Kidney (tissue), 22 donors: ENCODE measurements at places on chromosomes 6 and 20. TPM values are rescaled to one million over a fixed set of nuclear protein-coding genes. Genes with fewer than 3 reads are reported as not detected.

GRCh38 chr20:1971893-1972586 lies 21.8 kb downstream of the PDYN start:
- no peak overlapping the region for H3K4me3 ChIP-seq
- H3K4me1 ChIP-seq = no peaks in the 10 kb centered on the region
- no peak for DNase-seq
- no peak overlapping the region for H3K27ac ChIP-seq

GRCh38 chr6:16333580-16333979 lies 95.2 kb downstream of the GMPR start:
- no peak overlapping the region for H3K4me3 ChIP-seq
- no peak overlapping the region for H3K27ac ChIP-seq
- no peaks in the 10 kb centered on the region for H3K36me3 ChIP-seq
- no peaks in the 10 kb centered on the region for H3K27me3 ChIP-seq

DNA sequence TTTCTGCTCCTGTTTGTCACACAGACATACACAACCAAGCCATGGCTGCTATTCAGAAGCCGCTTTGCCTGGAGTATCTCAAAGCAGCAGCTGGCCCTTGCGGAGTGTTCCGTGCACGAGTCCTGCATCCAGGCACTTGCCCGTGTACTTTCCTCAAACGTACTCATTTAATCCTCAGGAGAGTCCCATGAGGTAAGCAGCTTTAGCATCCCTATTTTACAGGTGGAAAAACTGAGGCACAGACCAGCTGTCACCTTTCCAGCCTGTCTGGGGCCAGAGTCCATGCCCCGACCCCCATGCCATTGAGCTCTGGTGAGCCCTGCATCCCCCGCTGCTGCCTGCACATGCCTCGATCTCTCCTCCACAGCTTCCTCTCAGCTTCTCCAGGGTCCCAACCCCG lies 130.0 kb downstream of the ERMARD start:
- DNase-seq = no peak
- no peaks in the 10 kb centered on the region for H3K4me1 ChIP-seq
- H3K36me3 ChIP-seq = no peaks in the 10 kb centered on the region
- no peaks in the 10 kb centered on the region for H3K27me3 ChIP-seq
- no peak overlapping the region for H3K27ac ChIP-seq

DNA sequence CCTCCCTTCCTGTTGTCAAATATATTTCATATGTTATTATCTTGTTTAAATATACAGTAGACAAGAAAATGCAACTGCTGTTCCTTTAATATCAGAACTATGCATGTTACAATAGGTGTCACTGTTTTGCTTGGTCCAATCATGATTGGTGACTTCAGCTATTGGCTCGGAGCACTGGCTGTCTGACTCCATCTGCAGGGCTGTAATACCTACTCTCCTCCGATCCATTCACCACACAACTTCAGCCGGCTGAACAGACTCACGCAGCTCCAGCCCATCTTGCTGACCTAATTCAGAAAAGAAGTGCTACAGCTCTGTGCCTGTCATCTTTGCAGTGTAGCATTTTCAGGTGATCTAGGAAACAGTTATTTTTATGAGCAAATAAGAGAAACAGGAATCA lies at the start of gene BTBD3:
BTBD3 (plus strand) TSS at position 231 of the 400 bp plus-strand sequence. CDS start 383 bp downstream, outside the sequence.
- H3K27me3 ChIP-seq = no peaks in the 10 kb centered on the region
- no peak for DNase-seq
- no peaks in the 10 kb centered on the region for H3K4me1 ChIP-seq
- no peak within 1 kb of the TSS for H3K27ac ChIP-seq
- H3K36me3 ChIP-seq = peaks cover 3% of the 10 kb centered on the region
- peak within 1 kb of the TSS; percentile 50 for H3K4me3 ChIP-seq

DNA sequence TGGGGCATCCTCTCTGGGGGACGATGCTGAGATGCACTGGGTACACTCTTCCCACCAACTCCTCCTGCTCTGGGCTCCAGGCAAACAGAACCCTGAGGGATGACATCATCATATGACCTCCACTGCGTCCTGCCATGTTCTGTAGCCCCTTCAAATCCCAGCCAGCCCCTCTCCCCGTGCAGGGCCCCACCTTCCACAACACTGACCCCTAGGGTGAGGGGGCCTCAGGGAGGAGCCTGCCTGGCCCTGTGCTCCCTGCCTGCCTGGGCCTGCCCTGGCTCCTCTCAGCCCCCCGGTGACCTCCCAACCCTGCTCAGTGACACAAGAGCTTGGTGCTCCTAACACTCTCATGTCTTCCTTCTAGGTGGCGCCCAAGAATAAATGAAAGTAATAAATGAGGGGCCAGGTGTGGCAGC lies 9.6 kb upstream of the SPDEF start:
- no peaks in the 10 kb centered on the region for H3K4me1 ChIP-seq
- H3K27ac ChIP-seq = no peak overlapping the region
- no peaks in the 10 kb centered on the region for H3K36me3 ChIP-seq
- no peaks in the 10 kb centered on the region for H3K27me3 ChIP-seq

DNA sequence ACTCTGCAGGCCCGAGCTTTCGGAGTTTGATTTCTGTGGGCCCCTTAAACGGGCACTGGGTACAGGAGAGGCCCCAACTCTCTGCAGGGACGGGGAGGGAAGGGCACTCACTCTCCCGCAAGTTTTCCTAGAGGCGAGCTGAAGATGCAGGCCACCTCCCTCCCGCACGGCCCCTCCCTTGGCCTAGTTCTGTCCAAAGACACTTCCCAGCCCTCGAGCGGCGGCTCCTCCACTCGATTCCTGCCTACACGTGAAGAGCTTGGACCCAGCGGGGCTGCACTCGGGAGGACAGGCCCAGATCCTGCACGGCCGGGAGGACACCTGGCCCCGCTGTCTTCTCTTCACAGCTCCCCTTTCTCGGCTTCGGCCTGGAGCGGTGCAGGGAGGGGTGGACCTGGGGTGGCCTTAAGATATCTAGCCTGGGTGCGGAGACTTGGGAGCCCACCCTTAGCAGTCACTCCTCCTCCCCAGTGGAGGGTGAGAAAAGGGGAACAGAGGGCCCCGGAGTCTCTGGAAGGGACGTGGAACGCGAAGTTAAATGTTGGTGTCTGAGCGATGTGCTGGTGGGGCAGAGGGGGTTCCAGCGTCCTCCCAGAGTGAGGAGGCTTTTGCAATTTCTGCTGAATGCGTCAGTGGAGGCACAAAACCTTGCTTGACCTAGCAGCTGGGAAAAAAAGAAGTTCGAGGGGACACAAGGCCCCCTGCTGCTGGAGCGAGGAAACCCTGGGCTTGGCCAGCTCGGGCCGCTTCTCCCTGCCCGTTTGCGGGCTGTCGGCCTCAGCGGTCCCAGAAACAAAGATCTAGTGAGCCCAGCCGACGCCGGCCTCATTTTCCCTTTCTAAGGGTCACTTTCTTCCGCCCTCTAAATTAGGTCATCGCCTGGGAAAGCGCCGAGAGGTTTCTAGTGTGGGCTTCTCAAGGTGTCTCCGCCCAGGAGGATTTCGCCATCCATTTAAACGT lies 4.9 kb downstream of the OLIG3 start:
- H3K27me3 ChIP-seq = peaks cover 85% of the 10 kb centered on the region
- DNase-seq = peak; percentile 72
- no peak overlapping the region for H3K27ac ChIP-seq
- H3K4me3 ChIP-seq = no peak overlapping the region

GRCh38 chr6:3758842-3759144 lies 7.3 kb upstream of the PXDC1 start:
- H3K27ac ChIP-seq = no peak overlapping the region
- H3K4me3 ChIP-seq = no peak overlapping the region
- H3K27me3 ChIP-seq = no peaks in the 10 kb centered on the region
- H3K4me1 ChIP-seq = no peaks in the 10 kb centered on the region
- no peaks in the 10 kb centered on the region for H3K36me3 ChIP-seq

DNA sequence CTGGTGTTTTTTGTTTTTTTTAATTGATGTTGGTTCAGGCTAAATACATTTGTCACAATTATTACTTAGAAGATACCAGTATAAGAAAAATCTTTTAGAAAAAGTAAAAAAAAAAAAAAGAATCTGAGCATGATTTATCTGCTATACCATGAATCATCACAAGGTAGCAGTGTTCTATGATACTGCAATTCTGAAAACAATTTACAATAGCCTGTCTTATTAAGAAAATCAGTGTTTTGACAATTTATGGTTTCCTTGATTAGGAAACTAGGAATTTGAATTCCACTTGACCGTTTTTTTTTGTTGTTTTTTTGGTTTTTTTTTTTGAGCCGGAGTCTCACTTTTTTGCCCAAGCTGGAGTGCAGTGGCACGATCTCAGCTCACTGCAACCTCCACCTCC lies 9.3 kb upstream of the MAK start:
- no peak overlapping the region for H3K27ac ChIP-seq
- DNase-seq = no peak

DNA sequence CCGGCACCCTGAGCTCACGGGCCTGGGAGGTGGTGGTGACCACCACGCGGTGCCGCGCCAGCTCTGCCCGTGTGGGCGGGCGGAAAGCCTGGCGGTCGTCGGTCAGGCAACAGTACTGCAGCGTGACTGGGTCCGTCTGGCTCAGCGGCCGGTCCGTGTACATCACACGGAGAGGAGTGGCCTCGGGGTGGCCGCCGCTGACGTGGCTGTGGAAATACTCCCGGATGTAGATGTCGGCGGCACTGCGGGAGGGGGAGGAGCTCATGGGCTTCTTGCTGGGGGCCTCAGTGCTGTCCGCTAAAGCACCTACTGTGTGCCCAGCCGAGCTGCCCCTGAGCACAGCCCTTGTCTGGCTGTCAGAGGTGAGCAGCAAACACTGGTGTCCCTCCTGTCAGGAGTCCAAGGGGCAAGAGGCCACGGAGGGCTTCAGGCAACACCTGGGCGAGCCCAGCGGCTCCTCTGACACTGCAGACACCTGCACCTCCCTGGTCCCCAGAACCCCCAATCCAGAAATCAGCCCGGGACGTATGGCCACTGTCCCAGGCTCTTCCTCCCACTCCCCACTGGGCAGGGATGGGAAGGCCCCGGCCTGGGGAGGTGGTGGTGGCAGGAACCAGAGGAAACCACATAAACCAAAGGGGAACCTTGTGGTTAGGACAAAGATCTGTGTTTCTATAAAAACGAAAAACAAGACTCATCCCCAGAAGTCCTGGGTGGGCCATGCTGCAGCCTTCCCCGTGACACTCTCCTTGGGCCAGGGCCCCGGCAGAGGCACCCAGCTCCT lies 6.5 kb downstream of the HELZ2 start:
- no peaks in the 10 kb centered on the region for H3K4me1 ChIP-seq
- H3K36me3 ChIP-seq = no peaks in the 10 kb centered on the region
- no peak overlapping the region for H3K27ac ChIP-seq
- DNase-seq = no peak
- no peaks in the 10 kb centered on the region for H3K27me3 ChIP-seq
- H3K4me3 ChIP-seq = no peak overlapping the region

DNA sequence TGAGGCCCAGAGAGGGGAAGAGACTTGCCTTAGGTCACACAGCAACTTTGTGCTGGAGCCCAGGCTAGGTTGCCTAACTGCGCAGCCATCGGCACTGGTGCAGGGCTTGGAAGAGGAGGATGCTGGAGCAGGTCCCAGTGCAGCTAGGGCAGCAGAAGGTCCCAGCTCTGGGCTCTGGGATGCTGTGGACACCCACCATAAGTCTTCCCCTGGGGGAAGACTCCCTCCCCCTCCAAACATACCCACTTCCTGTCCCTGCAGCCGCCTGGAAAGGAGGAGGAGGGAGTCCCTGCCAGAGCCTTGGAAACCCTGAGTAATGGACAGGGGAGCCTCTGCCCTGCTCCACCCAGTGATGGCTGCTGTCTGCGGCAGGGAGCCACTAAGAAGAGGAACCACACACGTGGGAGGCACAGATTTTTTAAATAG lies 93.6 kb downstream of the NCR2 start:
- DNase-seq = no peak
- H3K27me3 ChIP-seq = peaks cover 10% of the 10 kb centered on the region
- peak overlapping the region; percentile 8 for H3K4me3 ChIP-seq
- no peaks in the 10 kb centered on the region for H3K36me3 ChIP-seq
- H3K4me1 ChIP-seq = no peaks in the 10 kb centered on the region

Gene CST4
- total RNA-seq = not detected

Gene RFX6
- not detected for total RNA-seq
